ENCODE measurements at places on chromosomes 7 and 10.
A peak's percentile ranks its signal among the peaks of the same experiment; 100 is the strongest.

GRCh38 chr10:125553091-125553490 lies 129.9 kb downstream of the TEX36 start:
- no peak for DNase-seq

- DNase-seq, result no peak
Observed at GRCh38 chr10:6498771-6499170, 81.3 kb downstream of the PRKCQ start.

GRCh38 chr10:67308912-67309311 lies 383.1 kb downstream of the LRRTM3 start:
- no peak for DNase-seq

- no peak for DNase-seq
Observed at GRCh38 chr10:121831777-121832176, 96.1 kb downstream of the ATE1 start.

DNA sequence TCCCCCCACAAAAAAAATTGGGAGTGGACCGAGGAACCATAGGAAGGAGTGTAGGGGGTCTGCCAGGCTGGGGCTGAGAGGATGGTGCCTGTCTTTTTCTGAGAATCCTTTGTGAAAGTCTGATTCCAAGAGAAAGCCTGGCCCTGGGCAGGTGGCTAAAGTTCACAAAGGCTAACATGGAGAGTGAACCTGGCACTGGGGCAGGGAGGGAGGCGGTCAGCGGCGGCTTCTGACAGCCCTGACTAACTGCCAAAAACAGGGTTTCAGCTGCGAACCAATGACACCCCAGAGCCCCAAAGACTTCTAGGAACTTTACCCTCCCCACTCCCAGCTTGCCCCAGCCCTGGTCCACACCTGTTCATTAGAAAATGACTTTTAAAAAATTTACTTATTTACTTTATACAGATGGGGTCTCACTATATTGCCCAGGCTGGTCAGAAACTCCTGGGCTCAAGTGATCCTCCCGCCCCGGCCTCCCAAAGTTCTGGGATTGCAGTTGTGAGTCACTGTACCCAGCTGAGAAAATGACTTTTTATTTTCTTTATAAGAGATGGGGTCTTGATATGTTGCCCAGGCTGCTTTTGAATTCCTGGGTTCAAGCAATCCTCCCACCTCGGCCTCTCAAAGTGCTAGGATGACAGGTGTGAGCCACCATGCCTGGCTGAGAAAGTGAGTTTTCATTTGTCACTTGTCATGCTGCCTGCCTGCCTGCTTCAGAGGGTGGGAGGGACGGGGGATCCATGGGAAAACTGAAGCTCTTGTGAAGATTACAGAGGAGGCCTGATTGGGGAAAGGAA lies 61.0 kb upstream of the DUSP5 start:
- no peak for DNase-seq

DNA sequence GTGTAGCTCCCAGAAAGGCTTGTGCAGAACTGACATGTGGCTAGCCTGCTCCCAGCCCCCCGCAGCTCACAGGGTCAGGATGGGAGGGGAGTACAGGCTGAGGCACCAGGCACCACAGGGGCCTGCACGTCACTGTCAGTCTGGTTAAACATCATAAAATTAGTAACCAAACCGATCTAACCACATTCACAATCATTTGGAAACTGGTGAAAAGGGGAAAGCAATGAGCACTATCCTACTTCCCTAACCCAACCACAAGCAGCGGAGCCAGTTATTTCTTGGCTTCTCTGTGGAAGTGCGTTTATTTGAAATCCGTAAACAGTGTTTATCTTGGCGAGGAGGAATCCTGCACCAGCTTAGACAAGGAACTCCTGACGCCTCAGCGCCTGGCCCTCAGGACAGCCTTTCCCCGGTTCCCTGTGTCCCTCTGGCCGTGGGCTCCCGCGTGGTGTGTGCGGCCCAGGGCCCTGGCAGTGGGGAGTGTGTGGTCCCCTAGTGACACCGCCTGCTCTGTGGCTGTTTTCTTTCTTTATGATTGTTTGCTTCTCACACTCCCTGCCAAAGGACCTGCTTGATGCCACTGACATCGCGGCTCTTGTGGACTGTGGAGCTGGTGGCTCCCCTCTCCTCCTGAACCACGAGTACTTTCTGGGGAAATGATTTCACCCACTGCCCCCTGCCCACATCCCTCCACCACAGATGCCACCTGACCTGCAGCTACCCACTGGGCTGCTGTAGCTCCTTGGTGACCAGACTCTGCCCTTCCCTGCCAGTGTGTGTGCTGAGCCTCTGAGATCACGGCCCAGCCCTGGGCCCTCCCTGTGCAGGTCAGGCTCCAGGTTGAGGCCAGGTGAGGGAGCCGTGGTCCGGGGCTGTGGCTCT lies 38.0 kb downstream of the INPP5A start:
- peak; percentile 24 for DNase-seq

GRCh38 chr10:119118231-119118630 lies 14.3 kb downstream of the DENND10 start:
- no peak for DNase-seq

DNA sequence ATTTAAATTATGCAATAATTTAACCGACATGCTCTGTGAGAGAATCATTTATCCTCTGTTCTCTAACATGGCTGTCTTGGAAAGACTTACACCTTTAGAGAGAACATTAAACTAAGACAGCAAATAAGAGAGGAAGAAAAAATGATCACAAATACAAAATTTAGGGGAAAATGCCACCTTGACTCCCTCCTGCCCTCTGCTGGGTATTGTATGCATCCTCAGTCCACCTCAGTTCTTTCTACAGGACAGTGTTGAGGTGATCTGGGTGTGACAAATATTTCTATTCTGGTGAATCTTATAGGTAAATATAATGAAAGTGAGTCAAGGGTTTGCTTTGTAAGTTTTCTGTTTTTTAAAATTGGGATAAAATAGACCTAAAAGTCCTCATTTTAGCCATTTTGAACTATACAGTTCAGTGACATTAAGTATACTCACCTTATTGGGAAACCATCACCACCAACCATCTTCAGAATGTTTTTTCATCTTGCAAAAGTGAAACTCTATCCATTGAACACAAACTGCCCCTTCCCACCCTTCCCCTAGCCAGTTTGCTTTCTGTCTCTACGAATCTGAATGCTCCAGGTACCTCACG lies 61.5 kb upstream of the ELMO1 start:
- DNase-seq, result peak; percentile 11

- DNase-seq, result no peak
Observed at GRCh38 chr10:133215586-133215985, 14.4 kb upstream of the UTF1 start.

DNA sequence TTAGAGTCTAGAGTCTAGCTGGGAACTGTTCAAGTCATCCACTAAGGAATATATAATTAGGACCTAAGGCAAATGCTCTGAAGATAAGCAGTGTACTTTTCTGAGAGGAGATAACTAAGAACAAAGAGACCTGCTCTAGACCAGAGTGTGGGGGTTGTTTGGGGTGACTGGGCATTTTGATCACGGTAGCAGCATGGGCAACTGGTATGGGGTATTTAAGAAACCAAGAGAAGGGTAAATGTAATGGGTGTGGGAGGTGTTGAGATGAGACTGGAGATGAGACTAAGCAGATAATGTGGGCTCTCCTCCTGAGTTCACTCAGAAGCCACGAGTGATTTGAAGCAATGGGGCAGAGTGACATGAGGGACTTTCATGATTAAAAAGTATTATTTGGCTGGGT lies 1082.9 kb downstream of the GATA3 start:
- no peak for DNase-seq

- DNase-seq, result no peak
Observed at GRCh38 chr7:33981671-33982424, 76.5 kb downstream of the BMPER start.

- DNase-seq, result no peak
Observed at GRCh38 chr7:107432261-107432660, 37.6 kb upstream of the GPR22 start.

- DNase-seq, result no peak
Observed at GRCh38 chr10:87646192-87646909, 13.3 kb upstream of the PAPSS2 start.

DNA sequence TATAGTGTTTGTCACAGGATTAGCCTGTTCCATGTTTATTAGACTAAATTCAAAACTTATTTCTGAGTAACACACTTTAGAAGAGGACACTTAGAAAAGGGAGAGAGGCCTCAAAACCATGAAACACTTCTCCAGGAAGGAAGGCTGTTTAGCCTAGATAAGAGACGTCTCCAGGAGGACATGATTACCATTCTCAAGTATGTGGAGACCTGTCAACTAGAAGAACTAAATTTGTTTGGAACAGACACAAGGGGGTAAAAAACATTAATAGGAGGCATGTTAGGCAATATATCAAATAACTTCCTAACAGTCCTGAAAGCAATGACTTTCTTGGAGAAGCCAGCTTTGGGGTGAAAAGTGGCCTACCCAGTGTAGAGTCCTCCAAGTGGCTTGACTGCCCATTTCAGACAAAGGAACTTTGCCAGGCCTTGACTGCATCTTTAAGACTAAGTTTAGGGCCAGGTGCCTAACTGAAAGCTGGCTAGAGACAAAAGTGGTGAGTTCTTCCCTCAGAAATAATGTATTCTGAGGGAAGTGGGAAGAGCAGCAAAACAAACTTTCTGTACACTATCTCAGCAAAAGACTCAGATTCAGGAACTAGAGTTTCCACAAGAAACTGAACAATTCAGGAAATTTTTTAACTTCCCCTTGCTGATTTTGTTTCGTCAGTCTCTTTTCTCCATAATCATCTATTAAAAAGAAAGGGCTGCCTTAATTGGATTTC lies 11.8 kb downstream of the NCOA4 start:
- DNase-seq, result no peak

DNA sequence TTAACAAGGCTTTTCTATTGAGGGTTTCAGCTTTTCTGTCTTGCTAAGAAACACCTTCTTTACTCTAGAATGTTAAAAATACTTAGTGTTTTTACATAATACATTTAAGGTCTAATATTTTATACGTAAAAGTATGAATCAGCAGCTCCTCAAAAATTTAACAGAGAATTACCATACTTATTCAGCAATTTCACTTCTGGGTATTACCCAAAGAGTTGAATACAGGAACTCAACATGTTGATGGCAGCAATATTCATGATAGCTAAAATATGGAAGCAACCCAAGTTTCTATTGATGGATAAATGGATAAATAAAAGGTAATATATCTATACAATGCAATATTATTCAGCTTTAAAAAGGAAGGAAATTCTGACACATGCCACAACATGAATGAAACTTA lies 9.7 kb upstream of the OR13A1 start:
- DNase-seq, result no peak

GRCh38 chr7:79398138-79398749 lies 55.2 kb downstream of the MAGI2 start:
- DNase-seq, result no peak

DNA sequence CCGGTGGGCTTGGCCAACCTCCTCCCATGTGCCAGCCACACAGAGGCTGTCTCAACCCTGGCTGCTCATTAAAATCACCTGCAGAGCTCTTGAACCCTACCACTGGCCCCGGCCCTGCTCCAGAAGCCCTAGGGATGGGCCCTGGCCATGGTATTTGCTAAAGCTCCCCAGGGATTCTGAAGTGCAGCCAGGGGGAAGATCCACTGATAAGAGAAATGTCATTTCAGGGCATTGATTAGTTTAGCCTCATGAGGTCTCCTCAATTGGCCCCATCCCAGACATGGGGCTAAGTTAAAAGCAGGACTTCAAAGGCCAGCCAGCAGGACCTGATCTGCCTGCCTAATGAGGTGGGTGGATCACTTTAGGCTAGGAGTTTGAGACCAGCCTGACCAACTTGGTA lies 65.2 kb downstream of the ABRAXAS2 start:
- no peak for DNase-seq

DNA sequence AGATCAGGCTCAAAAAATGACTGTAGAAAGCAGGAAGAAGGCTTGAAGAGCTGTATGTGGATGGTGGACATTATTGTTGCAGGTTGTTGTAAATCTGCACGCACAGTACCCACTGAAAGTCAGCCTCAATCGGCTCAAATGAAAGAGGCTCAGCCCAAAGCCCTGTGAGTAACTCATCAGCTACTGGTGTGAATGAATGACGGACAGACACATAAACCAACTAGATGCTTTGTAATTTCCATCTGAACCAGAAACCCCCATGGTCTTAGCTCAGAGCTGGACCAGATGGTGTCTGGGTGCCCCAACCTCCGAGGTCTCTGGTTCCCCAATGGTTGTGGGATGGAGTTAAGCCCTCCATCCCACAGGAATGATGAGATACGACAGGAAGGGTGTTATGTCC lies 7.4 kb downstream of the CALN1 start:
- no peak for DNase-seq

DNA sequence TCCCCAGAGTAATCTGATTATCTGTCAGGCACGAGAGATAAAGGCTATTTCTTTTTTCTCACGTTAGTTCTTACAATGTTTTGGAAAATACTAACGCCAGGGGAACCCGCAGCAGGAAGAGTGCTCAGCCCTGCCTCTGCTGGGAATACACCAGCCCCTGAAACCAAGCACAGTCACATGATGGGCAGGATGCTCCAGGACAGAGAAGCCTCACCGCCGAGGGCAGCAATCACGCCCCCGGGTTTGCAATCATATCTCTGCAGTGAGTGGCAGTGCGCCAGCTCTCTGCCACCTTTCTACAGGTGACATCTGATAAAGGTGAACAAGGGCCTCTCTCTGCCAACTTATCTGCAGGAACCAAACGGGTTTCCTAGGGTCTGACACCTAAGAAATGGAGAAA lies 39.8 kb downstream of the BRI3 start:
- DNase-seq, result no peak

- DNase-seq, result no peak
Observed at GRCh38 chr7:151408839-151409666, 785 bp downstream of the WDR86 start.

DNA sequence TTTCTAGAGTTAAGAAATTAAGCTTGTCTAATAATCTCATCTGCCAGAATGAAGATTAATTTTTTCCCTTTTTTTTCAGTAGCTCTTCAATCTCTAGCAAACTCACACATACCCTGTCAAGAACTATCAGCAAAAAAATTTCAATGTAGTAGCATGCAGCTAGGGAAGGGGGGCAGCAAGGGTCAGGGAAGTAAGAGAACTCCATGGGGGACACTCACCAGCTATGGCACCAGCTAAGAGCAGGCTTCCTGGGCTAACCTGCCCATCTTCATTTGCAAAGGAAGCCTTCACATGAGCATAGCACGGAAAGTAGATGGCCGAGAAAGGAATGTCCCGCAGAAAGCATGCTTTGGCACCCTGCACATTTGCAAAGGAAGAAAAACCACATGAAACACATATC lies 190.4 kb downstream of the SLC25A13 start:
- DNase-seq, result no peak

DNA sequence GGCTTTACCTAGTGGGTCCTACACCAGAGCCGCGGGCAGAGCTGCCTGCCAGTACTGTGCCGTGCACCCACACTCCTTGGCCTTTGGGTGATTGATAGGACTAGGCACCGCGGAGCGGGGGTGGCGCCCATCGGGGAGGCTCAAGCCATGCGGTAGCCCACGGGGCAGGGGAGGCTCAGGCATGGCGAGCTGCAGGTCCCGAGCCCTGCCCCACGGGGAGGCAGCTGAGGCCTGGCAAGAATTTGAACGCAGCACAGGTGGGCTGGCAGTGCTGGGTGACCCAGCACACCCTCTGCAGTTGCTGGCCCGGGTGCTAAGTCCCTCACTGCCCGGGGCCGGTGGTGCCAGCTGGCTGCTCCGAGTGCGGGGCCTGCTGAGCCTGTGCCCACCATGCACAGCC lies 32.3 kb upstream of the KIAA1217 start:
- DNase-seq, result no peak

- peak; percentile 22 for DNase-seq
Observed at GRCh38 chr7:51430480-51431086, 114.0 kb upstream of the COBL start.

Measured in stimulated activated CD4-positive, alpha-beta T cell treated with anti-CD3 and anti-CD28 coated beads, Interleukin-15, amount 100 ng/mL, for 48 hours (primary cell).